ENCODE measurements at places on chromosomes 3 and 15.

GRCh38 chr3:73448761-73449301, 175.9 kb downstream of the PDZRN3 start:
- DNase-seq: no peak

GRCh38 chr3:160943996-160944395, 161.2 kb downstream of the B3GALNT1 start:
- DNase-seq: no peak

GRCh38 chr3:173275740-173276139, 121.8 kb upstream of the NLGN1 start:
- no peak for DNase-seq

GRCh38 chr3:140748903-140749302, 71.0 kb downstream of the TRIM42 start:
- no peak for DNase-seq

DNA sequence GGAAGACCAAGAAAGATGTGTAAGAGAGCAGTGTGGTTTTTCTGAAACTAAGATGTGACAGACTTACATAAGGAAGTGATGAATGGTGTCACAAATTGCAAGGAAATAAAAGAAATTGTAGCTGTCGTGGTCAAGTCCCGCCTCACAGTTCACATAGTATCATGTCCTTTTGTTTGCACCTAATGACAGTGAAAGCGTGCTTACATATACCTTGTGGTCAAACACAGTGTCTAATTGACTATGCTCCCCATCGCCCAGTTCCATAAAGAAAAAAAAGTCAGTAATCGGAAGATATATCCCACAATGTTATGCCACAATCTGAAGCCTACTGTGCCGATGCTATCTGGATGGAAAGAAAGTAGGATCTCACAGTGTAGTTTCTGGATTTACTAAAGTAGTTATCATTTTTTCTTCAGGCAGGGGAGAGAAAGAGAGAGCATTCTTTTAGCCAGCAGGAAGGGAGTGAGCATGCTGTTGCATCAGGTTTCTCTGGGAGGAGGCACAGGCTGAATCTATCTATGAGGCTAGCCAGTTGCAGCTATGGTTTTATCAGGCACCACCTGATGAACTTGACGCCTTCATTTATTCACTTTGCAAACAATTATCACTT, 9.8 kb upstream of the PLSCR1 start:
- no peak for DNase-seq

DNA sequence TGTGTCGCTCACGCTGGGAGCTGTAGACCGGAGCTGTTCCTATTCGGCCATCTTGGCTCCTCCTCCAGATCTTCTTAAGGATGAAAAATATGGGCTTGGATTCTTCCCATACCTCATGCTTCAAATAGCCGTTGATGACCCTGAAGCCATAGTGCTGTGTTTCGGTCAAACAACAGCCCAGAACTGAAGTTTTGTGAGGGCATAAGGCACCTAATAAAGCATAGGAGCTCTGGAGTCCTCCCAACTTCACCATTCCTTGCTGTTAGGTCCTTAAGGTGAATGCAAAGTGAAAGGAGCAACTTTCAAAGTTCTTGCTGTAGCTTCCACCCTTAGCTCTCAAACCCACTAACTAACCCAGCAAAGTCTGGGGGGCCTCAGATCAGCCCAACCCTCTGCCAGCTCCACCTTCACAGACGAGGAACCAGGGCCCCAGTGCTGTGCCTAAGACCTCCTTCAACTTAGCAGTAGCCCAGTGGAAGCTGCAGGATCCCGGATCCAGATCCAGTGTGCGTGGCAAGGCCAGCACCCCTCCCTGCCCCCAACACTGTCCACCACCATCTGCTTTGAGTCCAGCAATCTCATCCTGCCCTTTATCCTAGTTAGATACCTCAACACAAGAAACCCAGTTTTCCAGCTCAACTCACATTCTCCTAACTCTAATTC, at the start of gene GRK7:
GRK7 (plus strand) TSS at position 321 of the 663 bp plus-strand sequence. CDS start 14,877 bp downstream, outside the sequence.
- DNase-seq: no peak

Measured in stimulated activated CD4-positive, alpha-beta T cell treated with anti-CD3 and anti-CD28 coated beads, Interleukin-4, amount 100 ng/mL, for 4 hours (primary cell).